WTC11 (cell line): ENCODE measurements at places on chromosomes 12 and 14. TPM values are rescaled to one million over a fixed set of nuclear protein-coding genes. Genes with fewer than 3 reads are reported as not detected.
A peak's percentile ranks its signal among the peaks of the same experiment; 100 is the strongest.

GRCh38 chr12:121494093-121494787, 86.6 kb downstream of the KDM2B start:
- peak; percentile 84 for DNase-seq
- no peaks in the 10 kb centered on the region for H3K27me3 ChIP-seq
- peaks cover 31% of the 10 kb centered on the region for H3K36me3 ChIP-seq
- peak overlapping the region; percentile 88 for H3K27ac ChIP-seq

Gene BIN2
- 0.14 to 0.44 TPM (median 0.20 TPM) in 3 replicates for total RNA-seq

Gene CABP1
- total RNA-seq = 10.1 to 14.1 TPM (median 10.7 TPM) in 3 replicates

- H3K27me3 ChIP-seq = no peaks in the 10 kb centered on the region
- no peak overlapping the region for H3K4me3 ChIP-seq
- no peak overlapping the region for H3K27ac ChIP-seq
- H3K36me3 ChIP-seq = peaks cover 24% of the 10 kb centered on the region
- H3K4me1 ChIP-seq = no peaks in the 10 kb centered on the region
Measured at GRCh38 chr14:75718199-75718598, 57.2 kb downstream of the TTLL5 start.

Gene SYNDIG1L
- total RNA-seq = 1.4 to 1.9 TPM (median 1.5 TPM) in 3 replicates

Gene PTPN6
- total RNA-seq = 27.1 to 34.7 TPM (median 34.5 TPM) in 3 replicates

GRCh38 chr14:90000935-90001334, 45.2 kb downstream of the TDP1 start:
- H3K36me3 ChIP-seq = peaks cover 30% of the 10 kb centered on the region
- H3K27ac ChIP-seq = no peak overlapping the region
- no peaks in the 10 kb centered on the region for H3K4me1 ChIP-seq
- no peak for DNase-seq
- no peaks in the 10 kb centered on the region for H3K27me3 ChIP-seq

GRCh38 chr14:65038966-65039365, 52.3 kb downstream of the FNTB start:
- H3K27me3 ChIP-seq = no peaks in the 10 kb centered on the region
- no peaks in the 10 kb centered on the region for H3K4me1 ChIP-seq
- no peak for DNase-seq
- no peak overlapping the region for H3K4me3 ChIP-seq

DNA sequence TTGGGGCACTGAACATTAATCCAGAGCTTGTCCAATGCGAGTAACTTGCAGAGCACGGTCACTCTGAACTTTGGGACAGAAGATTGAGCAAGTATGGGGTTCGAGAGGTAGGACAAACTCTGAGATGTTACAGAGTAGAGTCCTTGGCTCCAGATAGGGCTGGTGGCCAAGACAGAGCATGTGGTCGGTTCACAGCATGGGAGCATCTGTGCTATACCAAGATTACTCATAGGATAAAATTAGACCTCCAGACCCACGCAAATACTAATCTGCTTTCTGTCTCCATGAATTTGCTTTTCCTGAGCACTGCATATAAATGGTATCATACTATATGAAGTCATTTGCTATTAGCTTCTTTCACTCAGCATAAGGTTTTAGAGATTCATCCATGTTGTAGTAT, 93.4 kb upstream of the TBX5 start:
- no peaks in the 10 kb centered on the region for H3K36me3 ChIP-seq
- peaks cover 86% of the 10 kb centered on the region for H3K27me3 ChIP-seq
- no peak for DNase-seq
- H3K27ac ChIP-seq = no peak overlapping the region
- H3K4me1 ChIP-seq = peaks cover 14% of the 10 kb centered on the region
- no peak overlapping the region for H3K4me3 ChIP-seq

Gene LTBR
- 4.0 to 6.1 TPM (median 4.5 TPM) in 3 replicates for total RNA-seq
